WTC11 (cell line): ENCODE measurements at places on chromosomes 4 and X. TPM values are rescaled to one million over a fixed set of nuclear protein-coding genes. Genes with fewer than 3 reads are reported as not detected.

OTC gene
- not detected in 3 replicates for total RNA-seq

DNA sequence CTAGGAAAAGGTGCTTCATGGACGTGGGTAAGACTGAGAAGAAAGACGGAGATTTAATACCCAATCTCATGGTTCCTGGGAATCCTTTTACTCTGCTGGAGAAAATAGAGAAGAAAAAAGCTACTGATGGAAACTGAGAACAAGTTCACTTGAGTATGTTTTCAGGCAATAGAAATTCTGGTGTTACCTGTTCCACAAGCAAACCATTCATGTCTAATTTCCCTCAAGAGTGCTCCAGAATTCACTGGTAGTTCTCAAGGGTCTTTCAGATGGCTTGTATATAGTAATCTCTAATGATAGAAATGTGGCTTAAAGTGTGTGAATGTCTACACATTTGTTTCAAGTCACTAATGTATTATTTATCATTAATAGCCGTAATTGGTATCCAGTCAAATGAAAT, 22.5 kb downstream of the SETD7 start:
- peaks cover 1% of the 10 kb centered on the region; the same call in 1 of the 2 replicates for H3K36me3 ChIP-seq
- no peaks in the 10 kb centered on the region for H3K4me1 ChIP-seq
- no peak for DNase-seq
- H3K27ac ChIP-seq: peak overlapping the region; percentile 42; the same call in 1 of the 2 replicates
- H3K4me3 ChIP-seq: no peak overlapping the region

- H3K4me3 ChIP-seq: no peak overlapping the region
- no peak for DNase-seq
- H3K4me1 ChIP-seq: no peaks in the 10 kb centered on the region
- no peak overlapping the region for H3K27ac ChIP-seq
These were observed 44.3 kb upstream of the FAM9A start for GRCh38 chrX:8845469-8845868.

TMEM35A gene
- total RNA-seq: 3.9 to 4.2 TPM (median 3.9 TPM) in 3 replicates

USP27X gene
- 4.4 to 5.1 TPM (median 4.8 TPM) in 3 replicates for total RNA-seq

DNA sequence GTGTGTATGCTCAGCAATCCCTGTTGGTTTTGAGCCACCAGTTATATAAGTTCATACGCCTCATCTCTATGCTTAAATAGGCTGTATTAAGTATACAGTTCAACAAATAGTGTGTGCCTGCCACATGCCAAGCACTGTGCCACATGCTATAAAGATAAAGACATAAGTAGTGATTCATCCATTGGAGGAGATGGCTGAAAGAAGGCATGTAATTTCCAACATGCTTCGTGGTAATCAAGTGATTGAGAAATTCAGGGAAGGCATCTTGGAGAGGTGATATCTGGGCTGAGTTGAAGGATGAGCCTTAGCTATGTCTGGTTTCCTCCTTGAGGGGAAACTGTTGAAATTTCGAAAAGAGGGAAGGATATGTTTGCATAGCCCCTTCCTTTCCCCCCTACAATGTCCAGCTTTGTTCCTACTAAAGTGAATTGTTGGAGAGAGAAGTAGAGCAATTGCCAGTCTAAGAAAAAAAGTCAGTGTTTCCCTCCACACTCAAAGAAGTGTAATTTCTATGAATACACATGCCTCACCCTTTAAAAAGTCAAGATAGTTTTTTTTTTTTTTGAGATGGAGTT, 96.5 kb downstream of the ARHGAP10 start:
- H3K4me3 ChIP-seq: no peak overlapping the region
- H3K4me1 ChIP-seq: peaks cover 18% of the 10 kb centered on the region
- no peaks in the 10 kb centered on the region for H3K27me3 ChIP-seq

GRCh38 chr4:2637956-2638552, 101.6 kb downstream of the FAM193A start:
- no peak overlapping the region for H3K4me3 ChIP-seq
- peak overlapping the region; percentile 6; the same call in 1 of the 2 replicates for H3K27ac ChIP-seq
- H3K4me1 ChIP-seq: no peaks in the 10 kb centered on the region
- H3K27me3 ChIP-seq: no peaks in the 10 kb centered on the region
